ENCODE measurements at places on chromosomes 1 and 21. TPM values are rescaled to one million over a fixed set of nuclear protein-coding genes. Genes with fewer than 3 reads are reported as not detected.

- DNase-seq = no peak
Measured at GRCh38 chr1:30135698-30136097, 587.7 kb downstream of the MATN1 start.

DNA sequence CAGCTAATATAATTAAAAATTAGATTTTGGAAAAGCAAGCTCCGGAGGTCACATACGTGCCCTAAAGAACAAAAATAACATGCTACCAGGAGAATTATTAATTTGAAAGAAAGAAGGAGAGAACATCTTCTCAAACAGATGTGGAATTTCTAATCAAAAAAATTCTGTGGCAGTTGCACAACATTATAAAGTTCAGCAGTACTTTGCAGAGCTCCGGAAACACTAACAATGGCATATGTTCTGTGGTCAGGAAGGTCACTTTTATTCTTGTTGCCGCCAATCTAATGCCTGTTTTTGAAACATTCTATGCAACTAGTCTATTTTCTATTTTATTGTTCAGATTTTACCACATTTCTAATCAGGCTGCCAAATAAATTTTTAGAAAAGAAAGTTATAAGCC is 186.8 kb downstream of the SMYD3 start:
- DNase-seq = no peak

DNA sequence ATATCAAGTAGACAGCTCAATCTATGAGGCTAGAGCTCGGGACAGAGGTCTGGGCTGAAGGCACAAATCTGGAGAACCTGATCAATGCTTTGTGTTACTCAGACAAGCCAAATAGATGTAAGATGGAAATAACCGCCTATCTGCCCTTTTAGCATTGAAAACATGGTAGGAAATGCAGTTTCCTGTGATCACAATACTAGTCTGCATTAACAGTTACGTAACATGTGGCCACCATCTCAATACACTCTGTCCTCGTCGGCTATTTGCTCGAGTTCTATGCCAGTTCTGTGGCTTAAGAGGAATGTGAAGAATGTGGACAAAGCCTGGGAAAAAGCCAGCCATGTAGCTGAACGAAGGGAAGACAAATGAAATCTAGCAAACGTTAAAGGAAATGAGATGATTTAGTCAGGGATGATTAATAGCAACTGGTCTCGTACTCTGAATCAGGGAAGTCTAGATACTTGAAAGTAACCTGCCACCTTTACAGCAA is 73.3 kb downstream of the HSF2BP start:
- no peak for DNase-seq

DNA sequence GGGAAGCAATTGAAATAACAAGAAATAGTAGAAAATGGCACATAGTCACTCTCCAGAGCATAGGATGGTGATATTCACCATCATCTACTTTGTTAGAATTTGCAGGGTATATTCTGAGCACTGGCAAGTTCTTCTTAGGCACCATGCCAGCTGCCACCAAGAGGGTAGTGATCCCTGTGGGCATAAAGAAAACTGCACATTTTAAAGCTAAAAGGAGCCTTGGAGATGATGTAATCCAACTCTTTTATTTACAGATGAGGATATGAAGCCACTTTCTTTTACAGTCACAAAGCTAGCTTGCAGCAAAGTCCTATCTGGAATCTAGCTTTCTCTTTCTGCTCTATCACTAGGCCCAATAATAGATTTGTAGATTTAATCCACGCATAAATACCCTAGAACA is 69.0 kb downstream of the PTGER3 start:
- no peak for DNase-seq

GRCh38 chr1:168906367-168906766 is 177.4 kb upstream of the DPT start:
- DNase-seq = no peak

Gene FCRL6
- total RNA-seq = 0.33 TPM

Gene C1orf52
- total RNA-seq = 22.5 TPM

- no peak for DNase-seq
Measured at GRCh38 chr1:93753791-93754763, 72.4 kb upstream of the BCAR3 start.

Gene HES2
- total RNA-seq = 0.24 TPM

DNA sequence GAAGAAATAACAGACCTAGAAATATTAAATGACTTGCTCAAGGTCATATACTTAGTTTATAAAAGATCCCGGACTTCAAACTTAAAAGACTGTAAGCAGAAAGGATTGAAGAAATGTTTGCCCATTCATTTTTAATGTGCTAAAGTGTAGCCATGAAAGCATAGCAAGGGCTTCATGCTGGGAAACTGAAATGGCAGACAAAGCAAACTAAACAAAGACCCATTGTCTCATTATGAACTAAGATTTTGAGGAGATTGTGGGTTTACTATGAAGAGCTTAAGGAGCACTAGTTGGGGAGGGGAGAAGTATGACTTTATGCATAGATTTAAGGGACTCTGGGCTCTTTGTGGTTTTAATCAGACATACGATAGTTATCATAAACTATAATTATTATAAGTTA is 26.3 kb downstream of the ADAMTS1 start:
- no peak for DNase-seq

- DNase-seq = no peak
Measured at GRCh38 chr1:186849271-186849671, 20.5 kb downstream of the PLA2G4A start.

DNA sequence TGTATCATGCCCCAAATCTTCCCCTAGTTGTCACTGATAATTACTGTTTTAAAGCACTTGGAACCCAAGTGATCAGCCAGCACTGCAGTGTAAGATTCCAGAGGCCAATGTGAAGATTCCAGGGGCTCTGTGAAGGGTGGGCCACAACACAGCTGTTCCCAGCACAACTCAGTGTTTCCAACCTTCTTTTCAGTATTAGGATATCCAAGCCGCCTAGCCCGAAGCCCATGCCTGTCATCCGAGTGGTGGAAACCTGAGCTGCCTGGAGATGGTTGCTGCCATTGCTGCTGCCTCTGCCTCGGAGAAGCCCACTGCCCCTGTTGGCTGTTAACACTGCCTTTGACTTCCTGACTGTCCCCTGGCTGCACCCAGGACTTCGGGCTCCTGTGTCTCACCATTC is 30.4 kb upstream of the SNX27 start:
- DNase-seq = no peak

DNA sequence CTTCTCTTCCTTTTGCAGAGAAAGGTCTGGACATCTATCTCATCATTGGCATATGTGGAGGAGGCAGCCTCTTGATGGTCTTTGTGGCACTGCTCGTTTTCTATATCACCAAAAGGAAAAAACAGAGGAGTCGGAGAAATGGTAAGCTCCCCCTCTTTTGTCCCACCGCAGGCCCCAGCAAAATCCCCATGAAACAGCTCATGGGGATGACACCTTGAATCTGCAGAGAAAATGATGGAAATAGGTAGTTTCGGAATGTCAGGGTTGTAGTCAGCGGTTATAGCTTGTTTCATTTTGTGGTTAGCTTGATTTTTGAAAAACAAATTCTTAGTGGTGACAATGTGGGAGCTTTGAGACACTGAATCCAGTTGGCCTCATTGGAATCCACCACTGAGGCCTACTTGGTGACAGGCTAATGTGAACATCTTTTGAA is 10.3 kb downstream of the CD2 start:
- no peak for DNase-seq

Gene STIL
- 17.7 TPM for total RNA-seq

Gene GPR153
- total RNA-seq = 1.7 TPM

DNA sequence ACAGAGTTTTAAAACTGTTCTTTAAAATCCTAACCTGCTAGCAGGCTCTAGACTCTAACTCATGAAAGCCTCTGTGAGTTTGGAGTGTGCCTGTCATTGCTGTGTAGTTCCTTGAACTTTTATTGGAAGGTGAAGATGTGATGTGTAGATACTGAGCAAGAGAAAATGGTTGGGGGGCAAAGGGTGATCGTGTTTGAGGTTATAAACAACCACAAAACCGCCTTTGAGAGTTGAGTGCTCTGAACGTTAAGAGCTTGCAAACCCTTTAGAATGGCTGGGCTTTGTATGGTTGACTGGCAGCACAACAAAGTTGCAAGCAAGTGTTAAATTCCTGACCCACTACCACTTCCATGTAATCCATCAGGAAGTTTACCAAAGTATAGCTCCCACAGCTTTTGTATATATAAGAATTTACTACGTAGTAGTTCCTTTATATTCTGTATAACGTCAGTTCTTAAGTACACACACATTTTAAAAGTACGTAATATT is 19.6 kb downstream of the BACE2 start:
- DNase-seq = no peak

- DNase-seq = no peak
Measured at GRCh38 chr1:231240531-231240882, 505 bp upstream of the GNPAT start.

Gene CACNA1S
- 0.09 TPM for total RNA-seq

Gene GUCA2A
- 0.57 TPM for total RNA-seq

DNA sequence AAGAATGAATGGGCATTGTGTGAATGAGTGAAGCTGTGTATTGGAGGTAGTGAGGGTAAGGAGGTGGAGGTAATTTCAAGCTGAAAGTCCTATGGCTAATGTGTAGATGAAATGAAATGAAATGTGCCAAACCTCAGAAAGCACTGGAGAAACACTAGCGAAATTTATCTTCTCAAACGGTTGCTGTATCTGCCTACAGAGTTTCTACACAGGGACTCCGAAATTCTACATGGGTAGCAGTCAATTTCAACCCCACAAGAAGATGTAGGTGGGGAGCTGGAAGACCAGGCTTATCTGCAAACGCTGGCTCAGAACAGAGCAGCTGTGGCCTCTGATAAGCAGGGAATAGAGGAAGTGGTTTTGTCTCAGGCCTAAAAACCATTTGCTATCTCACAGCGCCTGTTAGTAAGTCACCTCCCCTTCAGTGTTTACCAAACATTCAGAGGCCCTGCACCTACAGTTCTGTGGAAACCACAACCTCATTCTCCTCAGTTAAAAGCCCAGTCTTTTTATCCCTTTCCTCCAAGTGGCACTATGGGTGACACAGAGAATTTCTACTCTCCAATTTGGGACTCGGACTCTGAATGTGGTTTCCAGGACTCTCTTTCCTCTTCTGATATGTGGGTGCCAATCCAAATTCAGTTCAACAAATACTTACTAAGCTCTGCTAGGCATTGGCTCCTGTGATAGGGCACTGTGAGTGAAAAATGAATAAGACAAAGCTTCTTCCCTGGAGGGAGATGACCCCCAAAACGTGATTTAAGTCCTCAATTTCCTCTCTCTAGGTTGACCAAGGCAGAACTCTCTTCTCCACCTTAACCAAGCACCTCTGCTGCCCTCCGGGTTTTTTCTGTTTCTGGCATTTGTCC is 17.2 kb upstream of the SLAMF6 start:
- peak; percentile 90 for DNase-seq

DNA sequence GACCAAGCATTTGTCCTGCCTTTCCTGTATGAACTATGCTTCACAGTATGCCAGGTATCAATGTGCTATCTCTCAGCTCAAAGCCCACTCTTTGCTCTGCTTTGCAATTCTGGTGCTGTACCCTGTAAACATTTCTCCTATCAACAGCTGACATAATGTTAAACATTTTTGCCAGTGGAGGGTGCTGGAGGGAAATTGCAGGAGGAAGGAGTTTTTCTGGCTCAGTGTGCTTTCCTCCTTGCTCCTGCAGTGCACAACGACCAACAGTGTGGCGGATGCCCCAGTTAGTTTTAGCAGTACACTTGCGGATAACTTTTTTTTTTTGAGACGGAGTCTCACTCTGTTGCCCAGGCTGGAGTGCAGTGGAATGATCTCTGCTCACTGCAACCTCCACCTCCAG is 67.1 kb upstream of the PTGFRN start:
- DNase-seq = no peak

- no peak for DNase-seq
Measured at GRCh38 chr1:111955755-111956154, 33.7 kb downstream of the KCND3 start.

DNA sequence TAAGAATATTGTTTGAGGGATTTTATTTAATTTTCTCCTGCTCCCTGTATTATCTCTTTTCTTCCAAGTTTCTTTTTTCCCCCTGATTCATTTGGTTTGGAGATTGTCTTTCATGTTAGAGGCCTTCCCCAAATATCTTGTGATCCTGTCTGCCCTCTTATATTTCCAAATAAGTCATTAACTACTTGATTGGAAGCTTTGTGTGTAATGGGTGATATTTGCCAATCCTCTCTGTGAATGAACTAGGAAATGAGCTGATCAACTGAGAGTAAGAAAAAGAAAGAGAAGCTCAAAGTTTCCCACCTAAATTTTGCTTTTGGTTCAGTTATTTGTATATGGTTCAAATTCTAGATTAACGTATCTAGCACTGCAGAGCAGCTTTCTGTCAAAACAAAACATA is 23.6 kb upstream of the LY9 start:
- no peak for DNase-seq

Gene LRRC3
- 0.24 TPM for total RNA-seq

Gene OPN3
- total RNA-seq = 15.5 TPM
